ENCODE measurements at places on chromosomes 16 and 17.

- no peak for DNase-seq
Observed at GRCh38 chr17:14748036-14748710, 447.3 kb downstream of the HS3ST3B1 start.

- no peak for DNase-seq
Observed at GRCh38 chr17:79011451-79012147, 2.0 kb upstream of the CANT1 start.

- DNase-seq: no peak
Observed at GRCh38 chr17:48137656-48138055, 30.1 kb downstream of the SNX11 start.

DNA sequence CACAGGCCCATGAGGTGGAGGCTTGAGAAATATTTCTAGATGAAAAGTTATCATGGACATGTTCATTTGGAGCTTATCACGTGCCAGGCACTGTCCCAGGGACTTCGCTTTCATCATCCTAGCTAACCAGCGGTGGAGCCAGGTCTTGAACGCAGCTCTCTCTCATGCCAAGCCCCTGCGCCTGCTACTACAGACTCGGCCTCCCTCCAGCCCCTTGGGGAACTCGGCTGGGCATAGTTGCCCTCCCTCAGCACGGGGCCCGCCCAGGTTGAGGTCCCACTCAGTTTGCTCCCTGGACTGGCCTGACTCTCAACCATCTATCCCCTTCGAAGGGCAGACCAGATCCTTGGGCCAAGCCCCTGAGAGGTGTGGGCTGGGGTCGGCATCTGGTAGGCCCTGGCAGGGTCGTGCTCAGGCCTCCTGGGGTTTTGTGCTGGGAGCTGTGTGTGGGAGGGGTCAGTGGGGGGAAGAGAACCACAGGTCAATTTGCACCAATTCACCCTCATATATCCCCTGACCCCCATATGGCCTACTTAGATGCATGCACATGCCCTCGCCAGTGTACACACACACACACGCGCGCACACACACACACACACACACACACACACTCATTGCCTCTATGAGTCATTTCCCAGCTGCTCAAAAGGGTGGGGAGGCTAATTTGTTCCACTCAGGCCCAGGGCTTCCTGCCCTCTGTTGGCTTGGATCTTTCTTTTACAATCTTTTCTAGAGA lies 12.1 kb upstream of the SCN4A start:
- DNase-seq: no peak

- no peak for DNase-seq
Observed at GRCh38 chr17:49574945-49575678, 559 bp upstream of the NXPH3 start.

- no peak for DNase-seq
Observed at GRCh38 chr16:4733211-4733742, 794 bp downstream of the ANKS3 start.

GRCh38 chr17:42917236-42917603 lies 16.6 kb downstream of the G6PC1 start:
- no peak for DNase-seq

DNA sequence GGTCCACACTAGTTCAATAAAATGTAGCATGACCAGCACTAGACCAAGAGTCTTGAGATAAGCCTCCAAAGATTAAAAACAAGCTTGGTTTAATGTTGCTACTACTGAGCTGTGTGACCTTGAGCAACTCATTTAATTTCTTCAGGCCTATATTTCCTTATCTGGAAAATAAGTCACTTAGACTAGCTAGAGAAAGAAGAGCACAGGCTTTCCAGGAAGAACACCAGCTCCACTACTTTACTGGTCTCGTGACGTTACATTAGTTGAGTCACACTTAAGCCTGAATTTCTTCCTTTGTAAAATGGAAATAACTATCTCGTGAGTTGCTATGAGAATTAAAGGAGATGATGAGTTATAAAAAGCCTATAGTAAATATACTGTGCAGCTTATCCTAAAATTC lies 5.4 kb downstream of the HELZ start:
- DNase-seq: no peak

- no peak for DNase-seq
Observed at GRCh38 chr16:56481468-56482122, 30.2 kb downstream of the OGFOD1 start.

- no peak for DNase-seq
Observed at GRCh38 chr16:80253741-80254140, 287.1 kb upstream of the DYNLRB2 start.

DNA sequence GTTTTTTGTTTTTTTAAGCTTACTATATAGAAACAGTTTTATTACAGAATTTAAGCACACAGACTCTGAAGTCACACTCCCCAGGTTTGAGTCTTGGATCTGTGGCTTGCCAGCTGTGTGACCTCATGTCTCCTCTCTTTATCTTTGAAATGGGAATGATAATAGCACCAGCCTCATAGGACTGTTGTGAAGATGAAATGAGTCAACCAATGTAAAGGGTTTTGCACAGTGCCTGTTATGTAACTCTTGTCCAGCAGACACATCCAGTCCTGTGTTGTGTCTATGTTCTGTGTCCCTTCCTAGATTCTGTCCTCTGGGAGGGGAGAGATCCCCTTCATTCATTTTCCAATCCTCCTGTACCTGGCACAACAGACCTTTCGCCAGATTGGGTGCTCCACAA lies 3.1 kb upstream of the CPD start:
- no peak for DNase-seq

DNA sequence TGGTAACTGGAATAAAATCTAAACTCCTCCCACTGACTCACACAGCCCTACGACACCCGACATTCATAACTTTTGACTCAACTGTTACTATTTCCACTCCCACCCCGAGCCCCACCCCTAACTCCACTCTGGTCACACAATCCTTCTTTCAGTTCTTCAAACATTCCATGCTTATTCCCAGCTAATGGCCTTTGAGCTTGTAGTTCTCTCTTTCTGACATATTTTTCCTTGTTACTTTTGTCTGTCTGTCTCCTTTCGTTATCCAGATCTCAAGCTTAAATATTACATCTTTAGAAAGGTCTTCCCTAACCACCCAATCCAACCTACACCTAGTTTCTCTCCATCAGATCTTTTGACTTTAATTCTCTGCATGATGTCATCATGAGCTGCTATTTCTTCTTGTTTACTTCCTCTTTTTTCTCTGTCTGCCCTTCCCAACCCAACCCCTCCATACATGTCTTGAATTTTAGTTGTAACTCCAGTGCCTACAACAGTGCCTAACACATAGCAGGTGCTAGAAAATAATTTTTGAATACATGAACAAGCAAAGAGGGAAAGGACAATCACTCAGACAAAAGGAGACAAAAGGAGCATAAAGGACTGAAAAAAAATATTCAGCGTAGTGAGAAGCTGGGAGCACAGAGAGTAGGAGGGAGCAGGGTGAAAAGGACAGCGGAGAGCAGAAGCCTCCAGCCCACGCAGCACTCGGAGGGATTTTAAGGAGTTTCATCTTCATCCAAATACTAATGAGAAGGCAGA lies 65.2 kb upstream of the SMIM36 start:
- no peak for DNase-seq

GRCh38 chr16:9225527-9226316 lies 134.3 kb downstream of the HAPSTR1 start:
- DNase-seq: no peak

- DNase-seq: no peak
Observed at GRCh38 chr17:62687997-62688396, 60.5 kb downstream of the MRC2 start.

DNA sequence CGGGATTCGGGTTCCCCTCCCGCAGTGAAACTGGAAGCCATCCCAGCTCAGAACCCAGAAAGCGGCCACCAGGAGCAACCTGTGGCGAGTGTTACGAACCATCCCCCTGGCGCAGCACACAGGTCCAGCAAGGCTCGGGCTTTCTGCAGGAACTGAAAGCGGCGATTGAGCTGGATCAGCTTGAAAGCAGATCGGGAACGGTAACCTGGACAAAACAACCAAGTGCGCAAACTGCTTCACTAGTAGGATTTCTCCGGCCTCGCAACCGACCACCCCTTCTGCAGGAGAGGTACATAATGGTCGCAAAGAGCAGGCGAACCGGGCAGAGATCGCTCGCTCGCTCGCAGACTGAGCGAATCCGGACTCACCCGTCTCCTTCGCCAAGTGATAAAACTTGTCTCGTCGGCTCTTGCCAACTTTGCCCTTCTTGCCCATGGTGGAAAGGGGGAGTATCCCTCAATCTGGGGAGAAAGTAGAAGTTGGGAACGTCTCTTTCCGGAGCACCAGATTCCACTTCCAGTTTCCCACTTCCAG lies 696 bp upstream of the PSMC5 start:
- no peak for DNase-seq

GRCh38 chr16:67893743-67894399 lies 817 bp downstream of the PSKH1 start:
- no peak for DNase-seq

DNA sequence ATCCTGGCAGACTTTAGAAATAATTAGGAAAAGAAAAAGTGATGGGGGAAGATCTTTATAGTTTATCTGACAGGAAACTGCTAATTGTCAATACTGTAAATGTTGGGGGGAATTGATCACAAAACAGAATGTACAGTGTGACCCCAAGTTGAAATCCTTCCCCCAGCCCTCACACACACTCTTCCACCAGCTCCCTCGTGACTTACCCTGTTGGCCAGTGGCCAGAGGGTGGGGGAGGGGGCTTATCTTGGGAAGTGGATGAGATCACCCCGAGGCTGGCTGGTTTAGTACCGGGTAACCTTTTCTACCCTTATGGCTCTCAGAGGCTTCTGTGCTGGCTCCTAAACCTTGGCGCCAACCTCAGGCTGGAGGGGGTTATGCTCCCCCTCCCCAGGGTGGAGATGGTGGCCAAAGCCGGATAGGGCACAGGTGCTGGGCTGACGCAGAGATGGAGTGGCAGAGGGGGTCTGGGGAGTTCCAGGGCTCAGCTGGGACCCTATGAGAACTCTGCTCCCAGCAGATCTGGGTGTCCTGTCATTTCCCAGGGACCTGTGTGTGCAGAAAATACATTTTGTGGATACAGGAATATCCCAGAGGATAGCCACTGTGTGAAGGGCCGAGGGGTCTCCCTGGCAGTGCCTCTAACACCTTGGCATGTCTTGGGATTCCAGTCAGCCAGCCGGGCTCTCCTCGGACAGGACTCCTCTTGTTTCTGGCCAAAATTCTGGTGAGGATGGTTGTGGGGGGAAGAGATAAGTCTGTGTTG lies 18.6 kb downstream of the CDH16 start:
- DNase-seq: peak; percentile 86

DNA sequence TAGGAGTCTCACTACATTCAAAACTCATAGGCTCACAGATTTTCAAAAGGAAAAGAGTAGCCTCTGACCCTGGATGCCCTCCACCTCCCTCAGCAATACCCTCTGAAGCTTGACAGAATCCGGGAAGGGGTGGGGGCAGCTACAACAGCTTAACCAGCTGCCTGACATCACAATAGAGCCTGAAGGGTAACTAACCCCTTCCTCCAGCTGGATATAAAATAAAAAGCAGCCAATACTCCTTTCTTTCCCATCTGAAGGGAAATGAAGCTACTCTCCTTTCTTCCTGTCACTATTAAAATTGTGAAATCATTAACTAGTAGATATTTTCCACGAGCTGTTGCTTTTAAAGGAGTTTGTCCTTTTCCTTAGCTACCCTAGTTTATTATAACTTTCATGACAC lies 24.0 kb downstream of the USP31 start:
- DNase-seq: no peak

DNA sequence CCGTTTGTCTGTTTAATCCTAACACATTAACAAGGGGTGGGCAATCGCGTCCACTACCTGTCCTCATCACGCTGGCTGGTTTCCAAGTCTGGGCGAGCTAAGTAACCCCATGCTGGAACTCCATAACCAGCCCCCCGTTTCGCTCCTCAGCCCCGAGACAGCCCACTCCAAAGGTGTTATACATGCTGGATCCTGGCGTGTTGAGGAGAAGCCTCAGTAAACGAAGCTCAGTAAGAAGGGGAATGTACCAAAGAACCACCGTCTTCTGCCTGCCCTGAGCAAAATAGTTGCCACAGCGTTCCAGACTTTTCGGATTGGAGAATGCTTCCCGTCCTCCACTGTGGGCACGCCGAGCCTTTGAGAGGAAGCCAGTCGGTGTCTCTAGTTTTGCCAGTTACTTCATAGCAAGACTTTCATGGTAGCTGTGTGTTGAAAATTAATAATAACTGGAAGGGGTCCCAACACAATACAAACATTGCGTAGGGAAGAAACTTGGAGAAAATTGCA lies 16.1 kb upstream of the C17orf78 start:
- DNase-seq: peak; percentile 57

DNA sequence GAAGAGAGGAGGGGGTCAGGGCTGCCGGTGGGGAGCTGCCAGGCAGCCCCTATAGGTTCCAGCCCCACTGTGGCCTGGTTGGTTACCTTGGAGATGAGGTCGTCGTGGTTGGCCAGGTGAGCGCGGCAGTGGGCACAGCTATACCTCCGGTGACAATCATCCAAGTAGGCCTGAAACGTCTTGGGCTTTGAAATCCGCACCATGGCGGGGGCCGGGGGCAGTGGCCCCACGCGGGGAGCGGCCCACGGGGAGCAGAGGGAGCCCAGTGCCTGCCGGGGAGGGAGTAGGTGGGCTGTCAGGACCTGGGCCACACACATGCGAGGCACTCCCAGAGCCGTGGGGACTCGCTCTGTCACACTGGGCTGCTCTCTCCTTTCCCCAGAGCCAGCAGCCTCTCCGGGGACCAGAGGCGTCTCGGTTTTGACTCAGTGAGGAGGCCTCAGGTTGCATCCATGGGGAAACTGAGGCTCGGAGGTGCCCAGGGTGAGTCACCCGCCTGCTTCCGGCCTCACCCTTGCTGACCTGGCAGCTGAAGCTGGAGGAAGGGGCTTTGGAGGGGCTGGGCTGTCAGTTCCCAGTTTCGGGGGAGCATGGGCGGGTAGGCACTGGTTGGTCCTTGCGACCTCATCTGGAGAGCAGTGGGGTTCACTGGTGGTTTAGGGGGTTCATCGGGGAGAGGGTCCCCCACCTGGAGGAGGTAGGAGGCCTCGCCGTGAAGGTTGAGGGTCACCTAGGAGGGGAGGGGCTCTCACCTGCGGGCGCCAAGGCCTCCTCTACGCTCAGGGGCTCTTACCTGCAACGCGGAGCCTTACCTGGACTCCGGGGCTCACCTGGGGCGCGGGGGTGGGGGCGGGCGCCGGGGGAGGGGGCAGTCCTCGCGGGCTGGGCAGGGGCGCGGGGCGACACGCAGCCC lies 591 bp downstream of the YPEL3 start:
- DNase-seq: no peak

GRCh38 chr17:62611728-62612127 lies 15.7 kb upstream of the MRC2 start:
- no peak for DNase-seq

DNA sequence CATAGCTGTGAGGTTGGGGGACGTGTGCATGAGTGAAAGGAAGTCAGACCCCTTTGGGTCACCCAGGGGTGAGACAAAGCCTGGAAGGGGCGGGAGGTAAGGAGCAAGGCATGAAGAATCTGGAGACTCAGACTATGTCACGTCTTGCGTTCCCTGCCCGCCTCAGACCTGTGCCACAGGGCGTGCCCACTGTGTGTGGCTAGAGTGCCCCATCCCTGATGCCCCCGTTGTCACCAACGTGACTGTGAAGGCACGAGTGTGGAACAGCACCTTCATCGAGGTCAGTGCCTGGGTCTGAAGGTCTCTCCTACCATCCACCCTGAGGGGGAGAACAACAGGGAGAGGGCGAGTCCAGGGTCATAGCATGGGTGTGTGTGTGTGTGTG lies 15.1 kb upstream of the PDK2 start:
- no peak for DNase-seq

GRCh38 chr17:6947745-6948144 lies 48.1 kb upstream of the ALOX12 start:
- no peak for DNase-seq

- DNase-seq: no peak
Observed at GRCh38 chr17:40978575-40979151, 5.5 kb downstream of the KRT40 start.

GRCh38 chr17:29299031-29299430 lies 5.1 kb upstream of the NUFIP2 start:
- DNase-seq: no peak

All from omental fat pad (tissue), 4 donors.